ENCODE measurements at places on chromosomes 3 and 15.

DNA sequence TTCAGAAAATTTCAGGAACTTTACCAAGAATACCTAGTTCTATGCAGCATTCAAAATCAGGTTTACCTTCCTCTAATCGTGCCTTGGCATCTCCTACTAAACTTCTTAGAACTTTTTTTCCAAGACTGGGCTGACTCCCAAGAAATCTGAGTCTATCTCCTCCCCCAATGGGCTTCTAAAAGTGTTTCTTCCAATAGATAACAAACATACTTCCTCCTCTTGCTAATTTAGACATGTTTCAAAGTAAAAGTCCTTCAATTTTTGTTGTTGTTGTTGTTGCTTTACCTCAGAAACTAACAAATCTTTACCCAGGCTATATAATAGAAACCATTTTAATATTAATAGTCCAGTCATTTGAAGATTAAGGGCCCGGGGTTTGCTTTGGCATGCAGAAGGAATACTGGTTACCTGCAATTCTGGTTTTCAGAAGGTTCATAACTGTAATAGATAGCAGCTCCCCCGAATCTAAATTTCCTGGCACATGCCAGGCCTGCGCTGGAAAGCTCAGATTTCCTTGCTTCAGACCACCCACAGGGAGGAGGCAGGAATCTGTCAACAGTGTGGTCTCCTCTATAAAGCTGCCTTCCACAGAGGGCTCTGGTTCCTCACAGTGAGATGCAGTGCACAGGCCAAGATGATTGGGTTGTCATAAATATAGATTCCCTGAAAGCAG, 188.7 kb downstream of the THRB start:
- no peak for DNase-seq

GRCh38 chr3:146382386-146382785, 87.0 kb downstream of the PLSCR2 start:
- no peak for DNase-seq

DNA sequence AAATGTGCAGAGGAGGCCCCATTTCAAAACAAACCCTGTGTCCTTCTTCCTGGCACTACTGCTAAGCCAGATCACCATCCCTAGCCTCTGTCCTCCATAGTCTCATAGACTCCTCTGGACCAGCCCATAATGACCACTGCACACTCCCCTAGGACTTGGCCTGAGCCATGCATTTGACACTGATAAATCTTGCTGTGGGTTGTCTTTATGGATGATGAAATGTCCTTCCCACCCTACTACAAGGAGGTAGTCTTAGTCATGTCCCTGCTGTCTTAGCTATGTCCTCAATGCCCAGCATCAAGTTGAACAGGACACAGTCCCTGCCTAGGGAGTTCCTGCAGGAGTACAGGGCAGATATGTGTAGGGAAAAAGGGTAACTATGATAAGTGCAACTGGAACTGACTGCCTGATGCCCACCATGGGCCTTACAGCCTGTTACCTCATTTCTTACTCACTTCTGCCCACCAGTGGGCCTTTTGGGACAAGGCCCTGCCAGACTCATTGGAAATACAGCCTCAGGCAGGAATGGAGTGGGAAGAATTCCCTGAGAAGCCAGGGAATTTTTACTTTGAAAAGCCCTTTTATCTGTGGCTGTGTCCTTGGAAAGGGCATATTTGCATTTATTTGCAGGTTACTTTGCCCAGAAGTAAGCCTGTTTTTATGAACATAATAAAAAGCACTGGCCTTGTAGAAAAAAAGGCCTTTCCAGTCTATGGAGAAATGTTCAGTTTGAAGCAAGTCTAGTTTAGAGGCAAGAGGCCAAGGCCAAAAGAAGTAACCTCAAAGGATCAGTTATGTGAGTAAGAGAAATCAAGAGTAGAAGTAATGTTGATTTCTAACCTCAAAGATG, 199.6 kb upstream of the EIF1B start:
- no peak for DNase-seq

GRCh38 chr3:53821631-53822121, 24.5 kb downstream of the CHDH start:
- DNase-seq, result no peak

GRCh38 chr3:39469258-39469657, 1.8 kb downstream of the MOBP start:
- no peak for DNase-seq

- no peak for DNase-seq
These were observed 110.7 kb downstream of the TJP1 start for GRCh38 chr15:29711531-29711930.

- no peak for DNase-seq
These were observed 3.0 kb upstream of the CD80 start for GRCh38 chr3:119562307-119562961.

- DNase-seq, result no peak
These were observed 19.8 kb downstream of the MEGF11 start for GRCh38 chr15:66233487-66234415.

GRCh38 chr3:94248042-94248441, 185.2 kb downstream of the NSUN3 start:
- DNase-seq, result no peak

DNA sequence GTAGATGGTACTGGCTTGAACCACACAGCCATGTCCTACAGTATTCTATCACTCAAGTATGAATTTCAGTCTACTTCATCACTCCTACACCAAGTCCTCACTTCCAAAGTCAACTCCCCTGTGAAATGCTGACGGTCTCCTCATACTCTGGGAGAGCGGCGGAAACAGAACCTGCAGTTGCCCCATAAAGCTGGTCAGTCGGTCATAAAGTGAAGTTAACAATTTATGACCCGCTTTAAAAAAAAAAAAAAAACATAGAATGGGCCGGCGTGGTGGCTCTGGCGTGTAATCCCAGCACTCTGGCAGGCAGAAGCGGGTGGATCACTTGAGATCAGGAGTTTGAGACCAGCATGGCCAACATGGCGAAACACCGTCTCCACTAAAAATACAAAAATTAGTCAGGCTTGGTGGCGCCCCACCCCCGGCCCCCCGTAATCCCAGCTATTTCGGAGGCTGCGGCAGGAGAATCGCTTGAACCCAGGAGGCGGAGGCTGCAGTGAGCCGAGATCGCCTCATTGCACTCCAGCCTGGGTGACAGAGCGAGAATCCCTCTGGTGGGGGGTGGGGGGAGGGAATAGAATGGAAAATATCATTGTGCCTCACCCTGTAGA, 2.1 kb downstream of the TRANK1 start:
- DNase-seq, result no peak

DNA sequence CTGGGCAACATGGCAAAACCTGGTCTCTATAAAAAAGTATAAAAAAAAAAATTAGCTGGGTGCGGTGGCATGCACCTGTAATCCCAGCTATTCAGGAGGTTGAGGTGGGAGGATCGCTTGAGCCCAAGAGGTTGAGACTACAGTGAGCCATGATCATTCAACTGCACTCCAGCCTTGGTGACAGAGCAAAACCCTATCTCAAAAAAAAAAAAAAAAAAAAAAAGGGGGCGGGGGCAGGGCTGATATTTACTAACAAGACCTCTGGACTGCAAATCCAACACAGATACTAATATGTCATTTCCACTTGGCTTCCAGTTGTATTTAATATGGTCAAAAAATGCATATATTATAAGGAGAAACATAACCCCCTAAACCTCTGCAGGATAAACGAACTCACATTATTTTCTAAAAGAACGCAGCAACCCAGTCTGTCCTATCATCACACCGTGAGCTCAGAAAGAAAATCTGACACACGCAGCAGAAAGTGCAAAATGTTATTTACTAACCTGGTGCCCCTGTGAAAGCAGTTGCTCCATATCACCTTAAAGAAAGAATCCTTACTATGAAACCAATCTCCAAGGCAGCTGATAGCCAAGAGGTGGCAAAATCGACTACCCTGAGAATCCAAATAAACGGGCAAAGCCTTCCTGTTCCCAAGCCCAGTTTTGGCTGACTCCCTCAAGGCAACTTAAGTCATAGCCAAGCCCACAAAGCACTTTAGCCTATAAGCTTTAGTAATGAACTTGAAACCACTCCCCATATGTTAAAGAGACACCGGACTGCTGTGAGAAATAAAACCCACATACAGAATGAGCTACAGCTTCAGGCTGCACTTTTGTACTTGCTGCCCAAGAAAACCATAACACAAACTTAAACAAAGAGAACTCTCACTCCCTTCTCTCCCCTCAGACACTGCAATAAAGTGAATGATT, 39.3 kb downstream of the PLD1 start:
- no peak for DNase-seq

- DNase-seq, result no peak
These were observed 346.6 kb upstream of the DCBLD2 start for GRCh38 chr3:99248130-99248529.

- no peak for DNase-seq
These were observed 43.3 kb downstream of the HOMER2 start for GRCh38 chr15:82909080-82909815.

GRCh38 chr15:85570336-85570735, 189.9 kb downstream of the AKAP13 start:
- DNase-seq, result no peak

DNA sequence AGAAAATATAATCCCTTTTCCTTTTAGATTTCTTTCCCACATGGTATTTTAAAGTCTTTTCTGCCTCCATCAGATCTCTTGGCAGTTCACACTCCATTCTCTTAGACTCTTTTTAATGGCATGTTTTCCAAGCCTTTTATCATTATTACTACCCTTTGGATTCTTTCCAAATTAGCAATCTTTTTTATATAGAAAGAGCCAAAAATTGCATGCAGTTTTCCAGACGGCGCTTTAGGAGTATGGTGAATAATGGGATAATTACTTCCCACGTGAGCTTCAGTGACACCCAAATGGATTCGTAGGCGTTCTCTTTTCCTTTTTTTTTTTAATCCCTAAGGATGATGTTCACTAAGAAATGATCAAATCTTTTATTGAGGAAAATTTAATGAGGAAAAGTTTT, 354.8 kb upstream of the DNAJC19 start:
- DNase-seq, result no peak

DNA sequence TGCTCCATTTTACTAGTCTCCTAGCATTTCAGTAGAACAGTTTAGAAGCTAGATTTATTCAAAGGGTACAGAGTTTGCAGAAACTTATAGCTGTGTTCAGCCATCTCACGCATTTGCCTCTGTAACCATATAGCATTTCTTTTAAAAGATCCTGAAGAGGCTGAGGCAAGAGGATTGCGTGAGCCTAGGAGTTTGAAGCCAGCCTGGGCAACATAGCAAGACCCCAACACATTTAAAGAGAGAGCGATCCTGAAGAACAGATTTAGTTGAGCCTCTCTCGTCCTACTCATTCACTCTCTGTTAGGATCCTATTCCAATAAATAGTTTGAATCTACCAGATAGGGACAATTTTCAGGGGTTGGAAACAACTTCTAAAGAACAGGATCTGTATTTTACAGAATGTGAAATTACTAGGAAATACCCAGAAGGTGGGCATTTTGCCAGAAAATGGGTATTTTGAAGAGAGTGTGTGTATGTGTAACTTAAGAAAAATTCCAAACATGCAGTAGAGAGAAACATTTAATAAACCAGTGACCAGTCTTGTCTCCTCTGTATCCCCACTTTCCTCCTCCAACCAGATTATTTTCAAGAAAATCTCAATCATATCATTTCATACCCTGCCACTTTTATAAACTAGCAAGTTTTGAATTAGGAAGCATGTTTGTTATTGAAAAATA, 4.5 kb downstream of the EIF3J start:
- DNase-seq, result no peak

DNA sequence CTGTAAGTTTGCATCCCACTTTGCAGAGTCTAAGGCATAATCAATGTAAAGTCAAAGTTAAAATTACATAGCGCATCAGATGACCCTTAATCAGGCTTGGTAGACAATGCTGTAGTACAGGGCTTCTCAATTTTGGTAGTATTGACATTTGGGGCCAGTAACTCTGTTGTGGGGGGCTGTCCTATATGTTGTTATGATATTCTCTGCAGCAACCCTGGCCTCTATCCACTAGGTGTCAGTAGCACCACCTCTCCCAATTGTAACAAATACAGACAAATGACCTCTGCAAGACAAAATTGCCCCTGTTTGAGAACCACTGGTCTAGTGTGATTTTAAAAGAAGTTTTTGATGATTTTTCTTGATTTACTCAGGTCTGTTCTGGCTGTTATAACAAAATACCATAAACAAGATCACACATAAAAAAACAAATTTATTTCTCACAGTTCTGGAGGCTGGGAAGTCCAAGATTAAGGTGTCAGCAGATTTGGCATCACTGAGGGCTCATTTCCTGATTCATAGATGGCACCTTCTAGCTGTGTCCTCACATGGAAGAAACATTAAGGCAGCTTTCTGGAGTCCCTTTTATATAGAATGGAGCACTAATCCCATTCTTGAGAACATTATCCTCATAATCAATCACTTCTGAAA, 37.6 kb upstream of the SLC9A9 start:
- DNase-seq, result no peak

DNA sequence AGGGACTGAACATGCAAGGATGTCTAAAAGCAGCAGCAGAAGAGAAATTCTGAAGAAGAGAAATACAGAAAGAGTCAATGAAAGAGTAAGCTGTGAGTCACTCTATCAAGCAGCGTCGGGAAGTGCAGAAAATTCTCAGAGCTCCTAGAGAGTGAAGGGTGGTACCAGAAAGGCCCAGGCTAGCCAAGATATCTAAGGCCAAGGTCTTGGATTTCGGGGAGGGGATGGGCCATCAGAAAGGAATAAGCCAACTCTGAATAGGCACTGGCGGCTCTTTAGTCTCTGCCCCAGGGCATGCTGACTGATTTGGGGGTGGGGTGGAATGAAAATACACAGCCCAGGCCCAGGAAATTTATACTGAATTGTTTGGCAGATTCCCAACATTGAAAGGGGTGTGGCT, 70.8 kb downstream of the GPR156 start:
- no peak for DNase-seq

Data from GOT3 (cell line).